ENCODE measurements at places on chromosomes 1 and 21. TPM values are rescaled to one million over a fixed set of nuclear protein-coding genes. Genes with fewer than 3 reads are reported as not detected.

HRNR gene
- 0.08 TPM for polyA plus RNA-seq

HSD3B2 gene
- polyA plus RNA-seq: not detected

RIMKLA gene
- polyA plus RNA-seq: 0.06 TPM

SPRR5 gene
- polyA plus RNA-seq: 1.1 TPM

ERG gene
- 2.2 TPM for polyA plus RNA-seq

NLRP3 gene
- polyA plus RNA-seq: 0.20 TPM

E2F2 gene
- 5.4 TPM for polyA plus RNA-seq

TRIM45 gene
- polyA plus RNA-seq: 3.0 TPM

DIO1 gene
- polyA plus RNA-seq: 0.31 TPM

PLPPR5 gene
- not detected for polyA plus RNA-seq

B3GALT2 gene
- 0.28 TPM for polyA plus RNA-seq

MAD2L2 gene
- polyA plus RNA-seq: 18.5 TPM

FLG2 gene
- 0.10 TPM for polyA plus RNA-seq

KIF14 gene
- 0.85 TPM for polyA plus RNA-seq

PEAR1 gene
- polyA plus RNA-seq: 1.7 TPM

LRRC7 gene
- polyA plus RNA-seq: 0.12 TPM

GPR157 gene
- 15.7 TPM for polyA plus RNA-seq

ANGPTL3 gene
- polyA plus RNA-seq: not detected

TSNAX gene
- 5.8 TPM for polyA plus RNA-seq

CYP4A22 gene
- polyA plus RNA-seq: 0.02 TPM

S100A16 gene
- 2,151 TPM for polyA plus RNA-seq

TFF3 gene
- polyA plus RNA-seq: 8.6 TPM

DPT gene
- 4.8 TPM for polyA plus RNA-seq

SPOCD1 gene
- polyA plus RNA-seq: 0.08 TPM

AKR7A2 gene
- 52.6 TPM for polyA plus RNA-seq

VWA5B1 gene
- not detected for polyA plus RNA-seq

GCLM gene
- polyA plus RNA-seq: 1.4 TPM

FHAD1 gene
- polyA plus RNA-seq: 0.16 TPM

ATP5PB gene
- polyA plus RNA-seq: 319 TPM

IVL gene
- 161 TPM for polyA plus RNA-seq

SPRR1A gene
- polyA plus RNA-seq: 3,249 TPM

DENND2D gene
- polyA plus RNA-seq: 54.8 TPM

WDR64 gene
- not detected for polyA plus RNA-seq

BEND5 gene
- polyA plus RNA-seq: 1.4 TPM

TCHHL1 gene
- not detected for polyA plus RNA-seq

ITGB2 gene
- 7.3 TPM for polyA plus RNA-seq

HSD3B1 gene
- not detected for polyA plus RNA-seq

THEM5 gene
- polyA plus RNA-seq: 1.5 TPM

PPCS gene
- polyA plus RNA-seq: 68.4 TPM

CSF3R gene
- 1.9 TPM for polyA plus RNA-seq

KRTAP12-2 gene
- not detected for polyA plus RNA-seq

Data from esophagus (tissue), 2 donors.